DMS79 treated with DMSO at 0.1 percent for 48 hours (cell line): ENCODE measurements at places on chromosomes 2 and 18.

- no peak for DNase-seq
Measured at GRCh38 chr18:32920796-32921787, 148.3 kb upstream of the KLHL14 start.

DNA sequence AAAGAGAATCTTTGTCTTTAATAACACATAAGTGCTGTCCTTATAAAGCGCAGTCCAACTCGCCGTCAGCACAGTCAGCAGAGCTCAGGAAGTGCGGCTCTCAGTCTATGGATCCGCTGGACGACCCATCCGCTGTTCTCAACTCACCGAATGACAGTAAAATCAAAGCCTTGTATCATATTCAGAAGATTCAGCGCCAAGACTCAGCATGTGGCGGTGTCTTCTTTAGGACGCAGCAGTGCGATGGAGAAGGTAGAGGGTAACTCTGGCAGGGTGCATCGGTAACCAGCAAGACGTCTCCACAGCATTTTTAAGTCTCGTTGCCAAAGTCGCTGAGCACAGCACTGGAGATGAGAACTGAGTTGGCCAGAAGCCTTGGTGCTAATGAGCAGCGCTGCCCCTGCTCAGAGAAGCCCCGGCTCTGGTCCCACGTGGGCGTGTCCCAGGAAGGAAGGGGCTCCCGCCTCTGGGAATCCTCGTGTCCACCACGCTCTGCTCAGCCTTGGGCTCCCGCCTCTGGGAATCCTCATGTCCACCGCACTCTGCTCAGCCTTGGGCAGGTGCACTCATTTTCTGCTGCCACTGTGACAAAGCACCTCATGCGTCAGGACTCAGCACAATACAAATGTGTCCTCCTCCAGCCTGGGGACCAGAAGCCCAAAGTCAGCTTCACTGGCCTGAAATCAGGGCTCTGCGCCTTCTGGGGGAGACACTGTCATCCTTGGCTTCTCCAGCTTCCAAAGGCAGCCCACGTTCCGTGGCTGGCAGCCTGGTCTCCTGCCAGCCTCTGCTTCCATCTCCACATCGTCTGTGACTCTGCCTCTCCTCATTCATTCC, 238.0 kb upstream of the SALL3 start:
- no peak for DNase-seq

DNA sequence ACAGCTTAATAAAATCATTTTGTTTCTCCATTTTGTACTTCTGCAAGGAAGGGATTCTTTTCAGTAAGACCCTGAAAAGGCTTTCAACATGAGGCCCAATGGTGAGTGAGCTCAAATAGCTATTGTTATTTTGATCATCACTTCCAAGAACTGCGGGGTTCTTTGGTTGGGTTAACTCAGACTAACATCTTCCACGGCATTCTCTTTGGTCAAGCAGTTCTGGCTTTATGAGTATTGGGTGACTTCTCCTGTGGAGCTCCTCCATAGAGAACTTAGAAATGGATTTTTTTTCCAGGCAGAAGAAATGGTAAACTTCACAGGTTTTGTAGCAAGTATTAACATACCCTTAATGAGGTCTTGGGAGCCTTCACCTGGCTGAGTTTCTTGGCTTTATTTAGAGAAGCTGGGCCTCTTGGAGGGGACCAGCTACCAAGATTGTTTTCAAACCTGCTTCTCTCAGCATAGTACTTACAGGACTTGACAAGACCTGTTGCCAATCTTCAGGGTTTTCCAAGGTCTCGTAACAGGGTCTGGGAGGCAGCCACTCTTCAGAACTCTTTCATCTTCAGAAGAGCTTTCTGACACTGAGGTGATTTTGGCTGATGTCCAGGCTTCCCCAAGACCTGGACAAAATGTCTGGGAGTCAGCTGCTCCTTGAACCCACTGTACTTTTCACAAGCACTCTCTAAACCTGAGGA, 353.2 kb upstream of the ETAA1 start:
- DNase-seq: peak; percentile 52

GRCh38 chr2:196566961-196567666, 72.4 kb upstream of the CCDC150 start:
- peak; percentile 35 for DNase-seq

DNA sequence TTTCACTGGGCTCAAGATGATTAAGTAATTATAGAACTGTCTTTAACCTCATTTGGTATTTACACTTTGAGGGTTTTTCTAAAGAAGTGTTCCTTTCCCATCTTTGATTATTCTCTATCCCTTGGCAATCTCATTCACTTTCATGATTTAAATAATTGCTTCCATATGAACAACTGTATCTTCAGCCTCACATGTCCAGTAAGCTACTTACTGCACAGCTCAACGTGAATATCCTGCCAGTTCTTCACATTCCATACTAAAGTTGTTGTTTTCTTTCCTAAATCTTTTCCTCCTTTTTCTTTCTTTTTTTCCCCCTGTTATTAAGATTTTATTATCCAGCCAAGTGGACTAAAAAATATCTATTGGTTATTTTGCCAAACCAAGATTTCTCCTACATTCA, 37.7 kb downstream of the ZC3H15 start:
- DNase-seq: no peak

- DNase-seq: no peak
Measured at GRCh38 chr2:62038975-62039771, 133.7 kb downstream of the COMMD1 start.

DNA sequence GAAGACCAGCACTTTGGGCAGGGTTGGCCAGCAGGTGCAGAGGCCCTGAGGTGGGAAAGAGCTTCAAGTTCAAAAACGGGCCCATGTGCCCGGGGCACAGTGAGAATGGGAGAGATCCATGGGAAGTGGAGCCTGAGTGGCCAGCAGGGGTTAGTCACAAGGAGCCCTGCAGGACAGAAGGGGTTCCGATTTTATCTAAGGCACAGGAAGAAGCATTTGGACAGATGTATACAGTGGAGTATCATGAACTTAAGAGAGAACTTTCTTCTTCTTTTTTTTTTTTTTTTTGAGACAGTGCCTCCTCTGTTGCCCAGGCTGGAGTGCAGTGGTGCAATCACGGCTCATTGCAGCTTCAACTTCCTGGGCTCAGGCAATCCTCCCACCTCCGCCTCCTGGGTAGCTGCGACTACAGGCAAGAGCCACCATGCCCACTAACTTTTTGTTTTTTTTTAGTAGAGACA, 24.0 kb downstream of the WIPF1 start:
- no peak for DNase-seq

GRCh38 chr2:189648846-189649509, 12.3 kb upstream of the ASNSD1 start:
- no peak for DNase-seq

DNA sequence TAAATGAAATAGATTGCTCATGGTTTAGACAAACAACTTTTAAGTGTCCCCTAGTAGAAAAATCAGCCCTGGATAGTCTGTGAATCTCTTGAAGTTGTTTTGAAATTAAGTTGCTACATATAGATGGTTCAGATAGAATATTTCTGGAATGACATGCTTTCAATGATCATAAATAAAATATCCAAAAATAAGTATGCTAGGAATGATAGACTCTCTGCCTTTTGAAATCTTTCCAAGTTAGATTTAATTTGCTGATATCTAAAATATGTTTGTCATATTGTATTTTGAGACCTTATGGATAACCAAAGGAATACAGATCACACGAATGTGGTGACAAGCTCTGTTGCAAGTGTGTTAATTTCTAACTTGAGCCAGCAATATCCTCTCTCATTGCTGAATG, 488.7 kb downstream of the THSD7B start:
- no peak for DNase-seq

- no peak for DNase-seq
Measured at GRCh38 chr2:42099438-42100173, 51.8 kb downstream of the PKDCC start.
